Right kidney (tissue), 9 donors: ENCODE measurements at places on chromosomes 3 and 15.

DNA sequence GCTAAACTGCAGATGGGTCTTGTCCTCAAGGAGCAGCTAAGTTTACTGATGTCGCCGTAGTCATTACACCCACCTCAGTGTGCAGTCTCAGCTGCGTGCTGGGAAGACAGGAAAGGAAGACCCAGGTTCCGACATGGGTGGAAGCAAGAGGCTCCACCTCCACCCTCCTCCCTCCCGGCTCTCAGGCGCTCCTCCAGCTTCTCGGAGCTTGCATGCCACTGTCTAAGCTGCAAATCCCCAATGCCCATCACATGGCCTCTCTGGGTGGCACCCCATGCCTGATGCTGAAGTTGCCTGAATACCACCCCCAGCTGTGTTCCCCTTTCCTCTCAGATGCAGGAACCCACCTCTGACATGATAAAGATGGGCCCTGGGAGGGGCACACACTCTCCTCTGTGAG is 58.5 kb downstream of the MGLL start:
- no peak for DNase-seq

DNA sequence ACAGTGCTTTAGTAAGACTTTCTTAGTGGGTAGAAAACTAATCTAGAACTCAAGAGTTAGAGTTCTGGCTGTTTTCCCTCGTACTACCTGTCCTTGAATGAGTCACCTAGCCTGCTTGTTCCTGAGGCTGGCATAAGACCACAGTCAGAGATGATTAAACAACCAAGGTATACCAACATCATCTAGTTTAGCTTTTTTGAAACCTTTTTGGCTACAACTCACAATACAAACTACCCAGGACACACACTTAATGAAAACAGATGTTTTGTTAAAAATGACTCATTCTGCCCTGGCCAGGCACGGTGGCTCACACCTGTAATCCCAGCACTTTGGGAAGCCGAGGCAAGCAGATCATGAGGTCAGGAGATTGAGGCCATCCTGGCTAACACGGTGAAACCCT is 4.6 kb downstream of the MCCC1 start:
- no peak for DNase-seq

GRCh38 chr3:121592856-121593702 is at the start of gene FBXO40:
TSS of gene FBXO40 (plus strand) at chr3:121593379. CDS start at chr3:121620576, 27,197 bp downstream.
- DNase-seq: no peak

- DNase-seq: no peak
These were observed 10.7 kb downstream of the VPS8 start for GRCh38 chr3:184822654-184823053.

DNA sequence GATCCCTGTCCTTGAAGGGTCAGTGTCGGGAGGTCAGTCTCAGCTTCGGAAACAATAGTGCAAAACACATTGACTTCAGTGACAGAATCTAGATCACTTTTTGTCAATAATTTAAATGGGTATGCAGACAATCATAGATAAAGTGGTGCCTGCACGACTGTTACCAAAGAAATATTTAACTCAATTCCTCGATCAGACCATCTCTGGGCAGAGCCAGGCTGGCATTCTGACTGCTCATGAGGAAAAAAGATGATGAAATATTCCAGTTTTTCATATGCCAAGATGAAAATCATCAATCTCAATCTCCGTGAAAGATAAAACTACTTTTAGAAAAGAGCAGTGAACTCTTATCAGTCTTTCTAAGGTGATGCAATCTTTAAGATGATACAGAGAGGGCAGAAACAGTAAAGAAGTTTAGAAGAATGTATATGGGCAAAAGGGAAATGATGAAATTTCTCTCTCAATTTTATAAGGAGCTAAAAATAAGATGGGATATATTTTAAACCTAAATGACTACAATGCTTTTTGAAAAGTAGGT is 169.9 kb downstream of the WDR72 start:
- no peak for DNase-seq

GRCh38 chr3:17258823-17259436 is 374.2 kb downstream of the PLCL2 start:
- no peak for DNase-seq

- DNase-seq: no peak
These were observed 328.0 kb downstream of the ZNF621 start for GRCh38 chr3:40852712-40853111.

DNA sequence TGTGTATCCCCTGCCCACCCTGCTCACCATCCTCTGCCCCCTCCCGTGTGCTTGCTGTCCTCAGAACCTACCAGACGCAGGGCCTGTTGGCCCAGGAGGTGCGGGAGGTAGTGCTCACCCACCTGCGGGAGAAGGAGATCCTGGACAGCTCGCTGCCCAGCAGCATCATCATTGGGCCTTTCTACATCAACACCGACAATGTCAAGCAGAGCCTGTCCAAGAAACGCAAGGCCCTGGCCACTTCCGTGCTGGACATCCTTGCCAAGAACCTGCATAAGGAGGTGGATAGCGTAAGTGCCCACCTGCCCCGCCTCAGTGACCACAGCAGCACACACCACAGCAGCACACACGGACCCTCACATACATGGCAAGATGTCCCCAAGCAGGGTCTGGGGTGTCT is 33.0 kb downstream of the DNAH1 start:
- DNase-seq: no peak

DNA sequence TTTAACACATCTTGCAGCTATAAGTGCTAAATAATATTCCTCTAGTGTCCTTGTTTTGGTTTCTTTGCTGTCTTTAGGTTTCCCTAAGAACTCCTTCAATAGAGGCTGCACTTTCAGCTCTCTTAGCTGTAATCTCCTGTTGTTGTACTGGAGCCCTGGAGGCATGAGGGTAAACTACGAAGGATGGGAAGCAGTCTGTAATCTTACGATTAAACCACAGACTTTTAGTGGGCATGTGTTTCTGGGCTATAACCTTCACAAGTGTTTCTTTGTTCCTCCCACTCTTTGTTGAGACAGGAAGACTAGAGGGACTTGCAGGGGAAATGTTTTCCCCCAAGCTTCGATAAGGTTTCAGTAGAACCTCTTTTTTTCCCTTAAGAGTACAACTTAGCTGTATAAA is 1058.1 kb downstream of the NSUN3 start:
- DNase-seq: no peak

DNA sequence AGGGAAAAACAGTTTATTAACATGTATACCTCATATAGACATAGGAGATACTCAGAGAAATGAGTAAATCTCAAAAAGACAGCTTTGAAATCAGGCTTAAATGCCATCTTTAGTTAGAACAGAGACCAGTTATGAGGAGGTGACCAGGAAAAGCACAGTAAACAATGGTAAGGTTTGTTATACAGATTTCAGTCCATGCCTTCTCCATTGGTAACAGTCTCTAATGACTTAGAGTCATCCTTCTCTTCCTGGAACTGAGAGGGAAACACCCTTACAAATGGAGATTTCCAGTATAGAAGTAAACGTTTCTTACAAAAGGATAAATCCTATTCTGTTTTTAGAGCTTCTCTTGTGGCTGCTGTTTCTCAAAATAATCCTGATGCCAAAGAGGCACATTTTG is 476.3 kb upstream of the NAALADL2 start:
- no peak for DNase-seq

- no peak for DNase-seq
These were observed 44.2 kb downstream of the MGLL start for GRCh38 chr3:127777921-127778656.

- DNase-seq: no peak
These were observed 168.8 kb downstream of the NUP210 start for GRCh38 chr3:13251166-13251903.

GRCh38 chr3:137763594-137763938 is 549 bp upstream of the SOX14 start:
- DNase-seq: no peak

GRCh38 chr3:45097296-45097883 is 48.8 kb downstream of the CDCP1 start:
- no peak for DNase-seq

- peak; percentile 72 for DNase-seq
These were observed 1.7 kb upstream of the PPARG start for GRCh38 chr3:12286927-12287726.

GRCh38 chr3:177471733-177472480 is 274.6 kb upstream of the TBL1XR1 start:
- DNase-seq: no peak

- no peak for DNase-seq
These were observed 93.5 kb downstream of the CHCHD6 start for GRCh38 chr3:126797563-126797962.

DNA sequence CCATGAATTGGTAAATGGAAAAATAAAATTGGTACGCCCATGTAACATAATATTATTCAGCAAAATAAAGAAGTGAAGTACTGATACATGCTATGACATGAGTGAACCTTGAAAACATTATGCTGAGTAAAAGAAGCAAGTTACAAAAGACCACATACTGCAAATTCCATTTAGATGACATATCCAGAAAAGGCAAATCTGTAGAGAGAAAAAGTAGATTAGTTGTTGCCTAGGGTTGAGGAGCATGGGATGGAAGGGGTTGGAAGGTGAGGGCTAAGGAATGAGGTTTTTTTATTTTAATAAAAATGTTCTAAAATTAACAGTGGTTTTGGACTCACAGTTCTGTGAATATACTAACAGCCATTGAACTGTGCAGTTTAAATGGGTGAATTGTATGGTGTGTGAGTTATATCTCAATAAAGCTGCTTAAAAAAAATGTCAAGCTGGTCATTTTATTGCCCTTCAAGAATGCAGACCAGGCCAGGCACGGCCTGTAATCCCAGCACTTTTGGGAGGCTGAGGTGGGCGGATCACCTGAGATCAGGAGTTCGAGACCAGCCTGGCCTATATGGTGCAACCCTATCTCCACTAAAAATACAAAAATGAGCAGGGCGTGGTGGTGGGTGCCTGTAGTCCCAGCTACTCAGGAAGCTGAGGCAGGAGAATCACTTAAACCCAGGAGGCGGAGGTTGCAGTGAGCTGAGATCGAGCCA is 8.1 kb upstream of the DLG1 start:
- DNase-seq: no peak

DNA sequence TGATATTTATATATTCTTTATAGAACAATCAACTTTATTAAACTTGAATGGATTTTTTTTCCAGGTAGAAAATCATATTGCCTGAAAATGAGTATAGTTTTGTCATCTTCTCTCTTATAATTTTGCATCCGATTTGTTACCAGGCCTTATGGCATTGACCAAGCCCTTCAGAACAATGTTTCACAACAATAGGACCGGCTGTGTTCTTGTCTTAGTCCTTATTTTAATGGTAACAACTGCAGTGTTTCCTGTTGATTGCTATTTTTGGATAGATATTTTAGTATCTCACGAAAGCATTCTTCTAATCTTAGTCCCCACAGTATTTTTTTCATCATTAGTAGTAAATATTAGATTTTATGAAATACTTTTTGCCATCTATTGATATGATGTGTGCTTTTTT is 88.1 kb upstream of the ANKRD34C start:
- no peak for DNase-seq

- DNase-seq: no peak
These were observed 58.0 kb downstream of the CMTM8 start for GRCh38 chr3:32296251-32297204.

DNA sequence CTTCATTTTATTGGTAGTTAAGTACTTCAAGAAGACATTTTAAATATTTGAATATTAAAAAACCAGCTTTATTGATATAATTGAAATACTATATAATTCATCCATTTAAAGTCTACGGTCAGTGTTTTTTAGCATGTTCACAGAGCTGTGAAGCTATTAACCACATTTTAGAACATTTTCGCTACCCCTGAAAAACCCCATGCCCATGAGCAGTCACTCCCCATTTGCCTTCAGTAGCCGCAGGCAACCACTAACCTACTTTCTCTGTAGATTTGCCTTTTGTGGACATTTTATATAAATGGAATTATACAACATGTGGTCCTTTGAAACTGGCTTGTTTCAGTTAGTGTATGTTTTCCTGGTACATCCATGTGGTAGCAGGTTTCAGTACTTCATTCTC is 55.7 kb downstream of the GPR171 start:
- DNase-seq: no peak

DNA sequence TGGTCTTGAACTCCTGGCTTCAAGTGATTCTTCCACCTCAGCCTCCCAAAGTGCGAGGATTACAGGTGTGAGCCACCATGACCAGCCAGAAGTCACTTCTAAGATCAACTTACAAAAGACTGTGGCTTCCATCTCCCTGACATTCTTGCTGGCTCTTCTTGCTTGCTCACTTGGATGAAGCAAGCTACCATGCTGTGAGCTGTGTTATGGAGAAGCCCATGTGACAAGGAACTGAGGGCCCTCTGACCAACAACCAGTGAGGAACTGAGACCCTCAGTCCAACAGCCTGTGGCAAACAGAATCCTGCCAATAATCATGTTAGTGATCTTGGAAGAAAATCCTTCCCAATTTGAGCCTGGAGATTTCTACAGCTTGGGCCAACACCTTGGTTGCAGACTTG is 7.2 kb upstream of the VPS8 start:
- DNase-seq: no peak

- DNase-seq: no peak
These were observed 37.7 kb upstream of the SEC61A1 start for GRCh38 chr3:128014548-128014947.

- no peak for DNase-seq
These were observed 108.9 kb upstream of the UBE2E1 start for GRCh38 chr3:23696842-23697241.

- no peak for DNase-seq
These were observed 88.7 kb downstream of the BTD start for GRCh38 chr3:15690230-15690629.

DNA sequence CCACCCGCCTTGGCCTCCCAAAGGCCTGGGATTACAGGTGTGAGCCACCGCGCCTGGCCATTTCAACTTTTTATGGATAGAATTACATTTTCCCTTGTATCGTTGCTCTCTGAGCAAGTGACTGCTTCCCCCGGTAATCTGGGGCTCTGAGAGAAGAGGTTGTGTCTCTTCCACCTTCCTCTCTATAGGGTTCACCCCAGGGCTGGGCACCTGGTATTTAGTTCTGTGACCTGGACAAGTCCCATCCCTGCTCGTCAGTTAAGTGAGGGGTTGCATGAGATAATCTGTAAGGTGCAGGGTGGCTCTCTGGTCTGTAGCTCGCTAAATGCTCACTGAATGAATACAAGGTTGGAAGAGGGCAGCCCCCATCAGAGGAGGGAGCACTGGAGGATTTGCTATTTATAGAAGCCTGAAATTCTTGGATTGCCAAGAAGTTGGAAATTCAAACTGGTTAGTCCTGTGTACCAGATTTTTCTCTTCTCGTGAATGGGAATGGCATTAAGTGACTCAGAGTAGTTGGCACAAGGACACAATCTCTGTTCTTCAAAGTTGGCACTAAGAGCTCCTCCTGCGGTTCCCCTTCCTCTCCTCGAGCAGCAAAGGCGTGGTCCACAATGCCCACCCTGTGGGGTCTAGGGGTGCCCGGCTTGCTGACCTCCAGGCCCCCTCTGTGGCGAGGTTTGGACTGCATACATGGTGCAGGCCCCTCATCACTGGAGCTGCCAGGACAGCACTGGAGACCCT is 68.1 kb upstream of the DLG1 start:
- no peak for DNase-seq

DNA sequence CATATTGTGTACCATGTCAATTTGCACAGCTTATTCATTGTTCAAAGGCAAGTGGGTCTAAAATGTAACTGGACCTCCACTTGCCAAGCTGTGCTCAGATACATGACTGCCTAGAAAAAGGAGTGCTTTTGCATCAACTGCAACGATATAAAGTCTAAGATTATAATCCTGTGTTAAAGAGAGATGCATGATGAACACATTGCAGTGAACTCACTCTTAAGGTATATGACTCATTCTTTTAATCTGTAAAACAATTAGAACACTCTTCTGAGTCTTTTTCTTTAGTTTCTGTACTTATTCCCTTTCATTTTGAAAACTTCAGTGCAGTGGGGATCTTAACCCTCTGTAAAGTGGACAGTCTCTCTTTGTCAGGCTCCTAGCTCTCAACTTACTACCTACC is 982.8 kb downstream of the ROBO1 start:
- no peak for DNase-seq
